ENCODE measurements at places on chromosomes 2 and 18. TPM values are rescaled to one million over a fixed set of nuclear protein-coding genes. Genes with fewer than 3 reads are reported as not detected.

- H3K27me3 ChIP-seq = no peaks in the 10 kb centered on the region
- H3K4me3 ChIP-seq = no peak overlapping the region
- H3K27ac ChIP-seq = no peak overlapping the region
Measured at GRCh38 chr2:152508446-152508845, 173.5 kb downstream of the FMNL2 start.

DNA sequence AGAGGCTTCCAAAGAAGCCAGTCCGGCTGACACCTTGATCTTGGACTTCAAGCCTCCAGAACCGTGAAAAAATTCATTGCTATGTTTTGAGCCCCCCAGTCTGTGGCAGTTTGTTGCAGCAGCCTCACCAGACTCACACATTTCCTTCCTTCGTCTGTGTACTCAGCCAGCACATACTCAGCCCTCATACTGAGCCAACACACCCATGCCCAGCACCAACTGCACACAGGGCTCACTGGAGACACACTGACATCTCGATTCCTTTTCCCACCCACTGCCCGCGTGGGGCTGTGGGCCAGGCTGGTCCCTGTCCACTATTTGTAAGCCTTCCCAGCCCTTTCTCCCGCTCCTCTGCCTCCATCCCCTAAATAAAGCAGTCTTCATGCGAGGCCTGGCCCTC is 24.1 kb upstream of the NMUR1 start:
- H3K4me1 ChIP-seq = no peaks in the 10 kb centered on the region
- DNase-seq = no peak
- H3K27me3 ChIP-seq = no peaks in the 10 kb centered on the region
- no peak overlapping the region for H3K27ac ChIP-seq
- H3K36me3 ChIP-seq = peaks cover 8% of the 10 kb centered on the region
- no peak overlapping the region for H3K4me3 ChIP-seq

- H3K36me3 ChIP-seq = no peaks in the 10 kb centered on the region
- no peaks in the 10 kb centered on the region for H3K4me1 ChIP-seq
- H3K27me3 ChIP-seq = peaks cover 2% of the 10 kb centered on the region
- DNase-seq = no peak
Measured at GRCh38 chr2:196590286-196590685, 49.2 kb upstream of the CCDC150 start.

PECR gene
- total RNA-seq = 15.3 TPM

EVX2 gene
- total RNA-seq = not detected

SLC38A11 gene
- total RNA-seq = not detected

ASNSD1 gene
- 48.5 TPM for total RNA-seq

INPP1 gene
- total RNA-seq = 3.0 TPM

PTH2R gene
- total RNA-seq = 0.20 TPM

All from H9 (cell line).